NCI-H1417 (cell line): ENCODE measurements at places on chromosomes 7 and 10.

- DNase-seq = no peak
These were observed 23.2 kb downstream of the PNLIPRP3 start for GRCh38 chr10:116450861-116451260.

GRCh38 chr10:102540023-102540422, 36.3 kb downstream of the SUFU start:
- DNase-seq = no peak

GRCh38 chr7:146115851-146116520, 615 bp upstream of the CNTNAP2 start:
- peak; percentile 57 for DNase-seq

DNA sequence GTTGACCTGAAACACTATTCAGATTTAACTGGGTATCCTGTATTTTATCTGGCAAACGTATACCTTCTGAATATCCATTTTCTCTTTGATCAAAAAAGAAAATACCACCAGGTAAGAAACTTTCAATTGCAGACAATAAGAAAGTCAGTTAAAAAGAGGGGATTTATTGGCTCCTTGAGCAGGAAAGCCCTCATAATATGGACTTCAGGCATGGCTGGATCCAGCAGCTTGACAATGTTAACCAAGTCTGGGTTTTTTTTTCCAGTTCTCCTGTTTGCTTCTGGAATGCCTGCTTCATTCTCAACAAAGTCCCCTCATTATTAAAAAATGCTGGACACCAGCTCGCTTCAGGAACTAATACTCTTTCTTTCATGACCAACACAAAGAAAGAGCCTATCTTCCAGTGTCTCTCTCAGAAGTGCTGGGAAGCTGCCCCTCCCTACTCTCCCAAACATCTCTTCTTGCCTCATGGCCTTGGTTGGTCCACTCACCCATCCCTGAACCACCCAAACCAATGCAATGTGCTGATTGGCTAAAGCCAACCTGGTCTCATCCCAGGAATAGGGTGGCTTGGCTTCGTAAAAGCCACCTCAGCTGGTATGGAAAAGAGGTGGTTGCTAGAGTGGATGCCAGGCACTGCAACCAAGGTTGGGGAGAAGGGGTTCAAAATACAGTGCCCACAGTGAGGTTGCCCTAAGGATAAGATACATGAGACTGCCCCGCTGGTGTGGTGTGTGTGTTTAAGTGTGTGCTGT, 30.6 kb upstream of the WDFY4 start:
- no peak for DNase-seq

GRCh38 chr7:20601121-20601520, 14.3 kb upstream of the ABCB5 start:
- no peak for DNase-seq

DNA sequence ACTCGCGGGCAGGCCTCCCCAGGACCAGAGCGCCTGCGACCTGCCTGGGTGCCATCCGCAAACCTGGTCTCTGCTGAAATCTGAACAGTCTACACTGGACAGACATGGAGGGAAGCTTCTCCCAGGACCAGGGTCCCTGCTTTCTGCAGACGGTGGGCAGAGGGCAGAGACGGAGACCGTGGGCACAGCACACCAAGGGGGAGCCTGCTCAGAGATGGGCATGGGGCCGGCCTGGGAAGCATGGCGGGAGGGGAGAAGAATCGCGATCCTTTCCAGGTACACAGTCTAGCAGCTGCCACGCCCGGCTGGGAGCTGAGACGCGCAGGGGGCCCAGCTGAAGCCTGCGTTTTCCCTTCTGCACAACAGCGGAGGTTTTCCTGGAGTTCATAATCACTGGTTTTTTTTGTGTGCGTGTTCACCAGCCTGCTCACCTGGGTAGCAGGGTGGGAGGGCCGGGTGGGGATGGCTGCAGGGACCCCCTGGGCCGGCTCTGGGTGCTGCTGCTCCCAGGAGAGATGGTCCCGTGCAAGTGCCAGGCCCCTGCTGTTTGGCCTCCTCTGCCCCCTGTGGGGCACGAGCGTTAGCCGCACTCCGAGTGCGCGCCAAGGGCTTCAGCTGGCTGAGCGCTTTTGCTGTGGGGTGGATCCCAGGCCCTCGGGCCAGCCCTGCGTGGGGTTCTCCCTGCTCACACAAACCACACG, 448.8 kb downstream of the DNAJB6 start:
- no peak for DNase-seq

DNA sequence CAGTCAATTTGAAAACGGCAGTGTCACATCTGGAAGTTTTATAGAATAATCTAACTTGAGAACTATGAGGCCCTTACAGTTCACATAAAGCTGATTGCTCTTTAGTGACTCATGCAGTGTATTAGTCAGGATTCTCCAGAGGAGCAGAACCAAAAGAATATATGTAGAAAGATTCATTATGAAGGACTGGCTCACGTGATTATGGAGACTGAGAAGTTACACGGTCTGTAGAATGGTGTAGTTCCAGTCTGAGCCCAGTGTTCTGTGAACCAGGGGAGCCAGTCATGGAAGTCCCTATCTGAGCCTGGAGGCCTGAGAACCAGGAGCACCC, 21.5 kb downstream of the RBM33 start:
- DNase-seq = no peak

DNA sequence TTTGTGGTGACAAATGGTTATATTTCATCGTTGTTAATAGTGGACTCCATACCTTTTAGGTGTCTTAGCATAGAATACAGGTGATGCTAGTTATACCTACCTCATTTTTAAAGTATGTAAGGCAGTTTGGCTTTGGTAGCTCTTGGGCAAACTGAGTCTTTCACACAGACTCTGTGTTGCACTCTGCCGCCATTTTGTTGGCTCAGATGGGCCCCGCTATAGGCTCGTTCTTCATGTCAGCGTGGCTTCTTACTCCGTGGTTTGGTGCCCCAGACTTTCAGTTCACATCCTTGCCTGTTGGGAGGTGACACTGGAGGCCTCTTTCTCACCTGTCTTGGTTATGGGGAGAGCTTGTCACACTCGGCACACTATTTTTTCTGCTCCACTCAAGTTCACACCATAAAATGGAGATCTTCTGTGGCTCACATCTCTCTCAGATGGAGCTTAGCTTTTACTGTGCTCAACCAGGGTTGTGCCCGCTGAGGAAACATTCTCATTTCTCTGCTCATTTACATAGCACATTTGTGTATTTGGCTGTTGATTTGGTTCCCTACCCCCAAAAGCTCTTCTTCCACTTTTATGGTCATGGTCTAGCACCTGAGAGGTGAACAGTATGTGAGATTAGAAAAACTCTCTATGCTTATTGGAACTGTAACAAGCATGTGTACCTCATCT, 178.5 kb downstream of the ARID5B start:
- DNase-seq = no peak

DNA sequence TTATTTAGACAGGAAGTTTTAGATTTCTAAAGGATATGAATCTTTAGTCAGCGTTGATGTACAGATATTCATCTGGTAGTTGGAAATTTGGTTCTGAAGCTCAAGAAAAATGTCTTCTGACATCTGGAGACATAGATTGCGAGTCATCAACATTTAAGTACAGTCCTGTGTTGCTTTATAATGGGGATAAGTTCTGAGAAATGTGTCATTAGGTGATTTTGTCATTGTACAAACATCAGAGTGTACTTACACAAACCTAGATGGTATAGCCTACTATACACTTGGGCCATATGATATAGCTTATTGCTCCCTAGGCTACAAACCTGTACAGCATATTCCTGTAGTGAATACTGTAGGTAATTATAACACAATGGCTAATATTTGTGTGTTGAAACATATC, 49.6 kb upstream of the UBN2 start:
- DNase-seq = no peak

GRCh38 chr7:86949052-86949778, 110.2 kb downstream of the ELAPOR2 start:
- no peak for DNase-seq

DNA sequence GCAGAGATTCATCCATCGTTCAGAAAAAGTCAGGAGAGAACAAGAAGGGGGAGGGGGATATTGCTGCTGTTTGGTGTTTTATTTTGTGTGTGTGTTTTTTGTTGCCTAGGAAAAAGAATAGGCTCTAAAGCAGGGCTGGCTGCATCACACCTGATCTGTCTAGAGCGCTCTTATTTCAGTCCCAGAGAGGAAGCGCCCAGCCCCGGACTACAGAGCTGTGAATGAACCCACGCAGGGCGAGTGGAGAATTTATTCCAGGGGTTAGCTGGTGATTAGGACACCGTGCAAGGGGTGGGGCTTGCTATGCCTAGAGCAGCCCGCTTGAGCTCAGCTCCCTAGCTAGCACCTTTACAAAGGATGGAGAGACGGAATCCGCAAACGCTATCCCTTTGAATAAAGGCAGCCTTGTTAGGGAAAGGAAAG, 621 bp upstream of the FAM13C start:
- DNase-seq = peak; percentile 73

DNA sequence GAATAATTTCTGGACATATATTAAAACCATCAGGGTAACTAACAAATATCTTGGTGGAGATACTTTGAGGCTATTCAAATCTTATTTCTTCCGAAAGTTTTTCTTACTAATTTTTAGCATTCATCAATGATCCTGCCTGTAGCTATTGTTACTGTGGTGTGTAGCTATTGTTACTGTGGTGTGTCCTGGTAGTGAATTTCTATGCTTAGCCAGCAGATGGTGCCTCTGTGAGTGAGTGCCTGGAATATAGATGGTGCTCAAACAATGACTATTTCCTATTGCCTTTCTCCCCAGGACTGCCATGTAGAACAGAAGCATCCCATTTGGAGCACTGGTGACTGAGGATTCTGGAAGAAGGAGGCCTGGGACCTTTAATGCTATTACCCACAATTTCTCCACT, 245.7 kb downstream of the CCSER2 start:
- no peak for DNase-seq

GRCh38 chr10:51112013-51112412, 37.7 kb downstream of the PRKG1 start:
- DNase-seq = no peak

- DNase-seq = no peak
These were observed 24.7 kb downstream of the FAM3C start for GRCh38 chr7:121371367-121371766.

DNA sequence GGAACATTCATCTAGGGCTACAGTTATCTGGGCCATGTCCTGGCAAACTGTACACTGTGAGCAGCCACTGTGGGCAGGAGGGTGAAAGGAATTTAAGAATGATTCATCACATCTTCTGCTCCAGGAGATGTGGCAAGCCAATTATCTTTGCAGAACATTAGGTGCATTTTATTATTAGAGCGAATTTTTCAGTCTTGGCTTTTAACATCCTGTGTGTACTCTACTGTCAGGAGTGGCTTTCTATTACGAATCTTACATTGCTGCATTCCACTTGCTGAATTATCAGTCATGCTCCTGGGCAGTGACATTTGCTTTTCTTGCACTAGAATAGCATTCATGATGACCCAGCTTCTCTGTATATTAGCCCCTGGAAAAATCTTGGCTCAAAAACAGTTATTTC, 109.2 kb upstream of the TARP start:
- DNase-seq = no peak

- DNase-seq = no peak
These were observed 70.5 kb downstream of the SEMA3A start for GRCh38 chr7:84123965-84124547.

GRCh38 chr7:115477193-115477651, 553.3 kb downstream of the TFEC start:
- no peak for DNase-seq

DNA sequence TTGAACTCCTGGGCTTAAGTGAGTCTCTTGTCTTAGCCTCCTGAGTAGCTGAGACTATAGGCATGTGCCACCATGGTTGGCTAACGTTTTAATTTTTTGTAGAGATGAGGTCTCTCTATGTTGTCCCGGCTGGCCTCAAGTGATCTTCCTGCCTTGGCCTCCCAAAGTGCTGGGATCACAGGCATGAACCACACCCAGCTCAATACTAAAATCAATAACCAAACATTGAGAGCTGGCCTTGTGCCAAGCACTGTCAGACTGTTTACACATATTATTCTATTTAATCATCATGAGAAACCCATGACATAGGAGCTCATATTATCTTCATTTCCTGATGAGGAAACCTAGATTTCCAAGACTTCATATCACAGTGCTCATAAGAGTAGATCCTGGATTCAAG, 251.2 kb downstream of the BAMBI start:
- no peak for DNase-seq

DNA sequence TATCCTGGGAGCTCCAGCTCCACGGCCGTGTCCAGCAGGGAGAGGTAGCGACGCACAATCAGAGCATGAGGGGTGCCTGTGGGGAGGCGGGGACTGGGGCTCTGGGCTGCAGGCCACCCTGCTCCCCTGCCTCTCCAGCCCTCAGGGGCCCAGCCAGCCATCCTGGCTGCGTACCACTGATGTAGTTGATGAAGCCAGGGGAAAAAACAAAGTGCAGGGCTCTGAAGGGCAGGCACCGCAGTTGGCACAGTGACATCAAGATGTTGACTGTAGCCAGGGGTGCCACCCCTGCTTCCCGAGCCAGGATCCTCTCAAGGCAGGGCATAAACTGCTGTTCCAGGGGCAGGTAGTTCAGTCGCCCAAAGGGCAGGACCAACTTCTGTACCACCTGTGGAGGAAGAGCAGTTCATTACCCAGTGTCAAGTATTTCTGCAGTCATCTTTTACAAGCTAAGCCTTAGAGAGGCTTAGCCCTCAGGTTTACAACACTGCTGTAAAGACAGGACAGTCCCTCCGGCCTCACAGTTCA, 2.8 kb downstream of the FASTK start:
- no peak for DNase-seq

DNA sequence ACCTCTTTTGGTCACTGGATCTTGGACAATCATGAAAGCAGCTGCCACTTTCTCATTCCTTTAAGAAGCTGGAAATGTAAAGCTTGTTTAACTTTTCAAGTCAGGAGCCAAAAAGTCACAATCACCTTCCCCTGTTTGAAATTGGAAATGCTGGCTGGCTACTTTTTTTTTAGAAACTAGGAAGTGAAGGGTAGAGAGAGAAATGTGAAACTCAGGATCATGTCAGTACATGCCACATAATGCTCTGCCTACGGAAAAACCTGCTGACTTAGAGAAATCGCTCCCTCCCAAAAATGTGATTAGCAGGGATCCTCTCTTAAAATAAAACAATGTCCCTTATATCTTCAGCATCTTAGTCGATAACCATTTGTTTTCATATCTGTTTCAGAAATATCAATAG, 188.4 kb upstream of the C7orf33 start:
- DNase-seq = peak; percentile 59

DNA sequence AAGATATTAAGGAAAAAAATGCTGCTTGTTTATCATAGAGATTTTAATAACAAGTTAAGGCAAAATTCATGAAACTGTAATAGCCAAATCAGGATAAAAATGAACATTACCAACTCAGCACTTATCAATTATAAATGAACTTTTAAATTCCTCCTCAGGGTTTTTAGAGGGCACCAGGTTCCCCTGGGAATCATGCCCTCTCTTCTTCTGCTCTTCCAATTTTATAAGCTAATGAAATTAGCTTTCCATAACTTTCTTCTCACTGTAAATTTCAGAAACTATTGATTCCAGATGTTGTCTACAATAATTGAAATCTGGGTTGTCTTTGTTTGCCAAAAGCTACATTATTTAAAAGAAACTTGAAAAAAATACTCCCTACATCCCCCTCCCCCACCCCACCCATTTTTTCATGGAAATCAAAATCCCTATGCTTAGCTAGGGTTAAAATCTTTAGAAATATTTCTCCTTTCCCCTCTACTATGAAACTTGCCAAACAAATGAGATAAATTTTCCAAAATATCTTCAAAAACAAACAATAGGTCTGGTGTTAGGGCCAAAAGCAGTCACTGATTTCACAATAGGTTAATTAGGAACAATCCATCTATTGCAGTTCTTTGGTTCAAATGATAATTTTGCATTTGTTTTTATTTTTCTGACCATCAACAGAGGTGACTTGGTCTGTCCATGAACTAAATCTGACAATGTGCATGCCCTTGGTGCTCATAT, 187.7 kb downstream of the DOCK4 start:
- no peak for DNase-seq
